Myocyte (in vitro differentiated cells): ENCODE measurements at places on chromosomes 5 and 9. TPM values are rescaled to one million over a fixed set of nuclear protein-coding genes. Genes with fewer than 3 reads are reported as not detected.

DNA sequence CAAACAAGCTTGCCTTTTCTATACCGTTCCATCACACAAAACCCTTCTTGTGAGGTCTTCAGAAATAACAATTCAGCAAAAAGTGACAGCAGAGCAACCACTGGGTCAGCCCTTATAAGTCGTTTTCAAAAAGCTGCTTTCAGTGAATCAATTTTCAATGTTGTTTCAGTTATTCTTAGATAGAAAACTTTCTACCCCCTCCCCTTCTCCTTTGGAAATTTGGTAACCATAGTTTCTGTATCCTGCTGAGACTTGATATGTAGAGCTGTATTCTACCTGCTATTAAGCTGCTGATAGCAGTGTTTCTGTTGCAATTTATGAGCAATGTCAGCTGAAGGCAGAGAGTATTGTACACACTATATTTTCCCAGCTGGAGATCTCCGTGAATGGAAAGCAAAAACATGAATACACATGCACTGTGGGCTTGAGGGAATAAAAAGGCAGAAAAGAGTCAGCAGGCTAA is 75.7 kb downstream of the ZNF608 start:
- DNase-seq: no peak

Gene KIF4B
- not detected in 2 replicates for total RNA-seq

Gene MTAP
- total RNA-seq: 31.0 and 40.8 TPM in 2 replicates

GRCh38 chr5:179123491-179124272 is 63.5 kb downstream of the ZNF354C start:
- peak; percentile 92 for DNase-seq

- no peak for DNase-seq
Measured at GRCh38 chr5:2119573-2119972, 236.8 kb upstream of the IRX4 start.

Gene UBE2QL1
- 0.08 TPM in 1 of 2 replicates, not detected in the other for total RNA-seq

GRCh38 chr5:33891446-33891787 is 373 bp downstream of the ADAMTS12 start:
- DNase-seq: no peak

DNA sequence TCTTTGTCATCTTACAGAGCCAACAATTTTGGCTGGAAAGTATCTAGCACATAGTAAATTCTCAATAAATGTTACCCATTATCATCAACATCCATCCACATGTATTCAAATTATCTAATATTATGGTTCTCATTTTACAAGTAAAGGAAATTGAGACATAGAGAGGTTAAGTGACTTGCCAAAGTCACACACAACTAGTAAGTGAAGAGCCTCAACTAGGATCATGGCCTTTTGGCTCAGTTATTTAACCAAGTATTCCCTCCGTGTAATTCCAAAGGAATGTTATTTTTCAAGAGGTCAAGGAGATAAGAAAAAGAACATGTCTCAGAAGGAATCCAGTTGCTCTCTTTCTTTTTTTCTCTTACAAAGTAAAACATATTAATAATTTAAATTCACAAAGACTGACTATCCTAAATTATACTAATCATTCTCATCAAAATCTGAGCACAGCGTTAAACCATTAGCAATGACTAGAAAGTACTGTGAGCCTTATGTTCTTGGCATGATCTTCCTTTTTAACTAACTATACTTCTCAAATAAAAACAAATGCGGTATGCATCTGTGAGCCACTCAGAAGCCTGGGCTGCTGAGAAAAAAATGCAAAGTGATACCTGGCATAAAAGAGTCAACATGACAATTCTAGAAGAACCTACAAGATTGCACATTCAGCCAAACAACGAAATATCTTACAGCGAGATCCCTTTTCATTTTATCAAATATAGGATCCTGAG is 350.9 kb downstream of the GLIS3 start:
- DNase-seq: no peak

Gene KCNMB1
- total RNA-seq: not detected in 2 replicates
